ENCODE measurements at places on chromosomes 1 and 21. TPM values are rescaled to one million over a fixed set of nuclear protein-coding genes. Genes with fewer than 3 reads are reported as not detected.

The PDE4B gene
- 15.1 TPM for total RNA-seq

The MCOLN2 gene
- 10.3 TPM for total RNA-seq

The NADK gene
- 76.9 TPM for total RNA-seq

The FCGR2B gene
- 3.9 TPM for total RNA-seq

The S100A7A gene
- not detected for total RNA-seq

DNA sequence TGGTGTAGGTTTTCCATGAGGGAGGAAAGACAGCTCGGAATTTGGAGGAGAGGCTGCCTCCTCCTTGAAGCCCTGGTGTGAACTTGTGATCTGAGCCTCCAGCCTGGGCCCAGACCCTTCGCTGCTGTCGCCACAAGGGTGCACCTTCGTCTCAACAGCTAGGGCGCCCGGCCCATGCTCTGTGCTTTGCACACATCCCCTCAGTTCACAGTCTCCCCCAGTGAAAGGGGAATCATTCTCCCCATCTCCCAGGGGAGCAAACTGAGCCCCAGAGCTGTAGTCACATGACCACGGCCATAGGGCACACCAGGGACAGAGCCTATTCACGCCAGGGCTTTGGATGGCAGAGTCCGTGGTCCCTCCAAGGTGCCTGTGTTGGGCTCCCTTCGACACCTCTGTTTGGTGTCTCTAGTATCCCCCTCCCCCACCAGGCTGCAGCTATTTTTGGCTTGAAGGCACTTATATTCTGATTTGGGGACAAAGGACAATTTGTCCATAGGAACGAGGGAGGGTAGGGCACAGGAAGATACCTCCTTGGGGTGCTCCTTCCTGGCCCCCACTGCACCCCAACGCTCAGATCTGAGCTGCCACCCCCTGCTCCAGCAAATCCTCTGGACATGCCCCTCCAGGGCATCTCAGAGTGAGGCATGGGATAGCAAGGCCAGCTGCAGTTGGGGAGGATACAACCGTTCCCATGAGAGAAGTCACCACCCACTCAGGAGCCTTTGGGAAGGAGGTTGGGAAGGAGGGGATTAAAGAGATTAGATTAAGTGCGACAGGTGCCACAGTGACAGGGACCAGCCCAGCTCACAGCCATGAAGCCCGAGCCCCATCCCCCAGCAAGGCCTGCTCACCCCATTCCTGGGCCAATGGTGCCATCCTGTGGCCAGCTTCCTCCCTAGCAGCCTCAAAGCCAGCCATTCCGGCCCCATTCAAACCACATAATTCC, 15.7 kb downstream of the MATN1 start:
- no peaks in the 10 kb centered on the region for H3K27me3 ChIP-seq
- H3K36me3 ChIP-seq: no peaks in the 10 kb centered on the region
- DNase-seq: peak; percentile 75
- H3K4me3 ChIP-seq: no peak overlapping the region

DNA sequence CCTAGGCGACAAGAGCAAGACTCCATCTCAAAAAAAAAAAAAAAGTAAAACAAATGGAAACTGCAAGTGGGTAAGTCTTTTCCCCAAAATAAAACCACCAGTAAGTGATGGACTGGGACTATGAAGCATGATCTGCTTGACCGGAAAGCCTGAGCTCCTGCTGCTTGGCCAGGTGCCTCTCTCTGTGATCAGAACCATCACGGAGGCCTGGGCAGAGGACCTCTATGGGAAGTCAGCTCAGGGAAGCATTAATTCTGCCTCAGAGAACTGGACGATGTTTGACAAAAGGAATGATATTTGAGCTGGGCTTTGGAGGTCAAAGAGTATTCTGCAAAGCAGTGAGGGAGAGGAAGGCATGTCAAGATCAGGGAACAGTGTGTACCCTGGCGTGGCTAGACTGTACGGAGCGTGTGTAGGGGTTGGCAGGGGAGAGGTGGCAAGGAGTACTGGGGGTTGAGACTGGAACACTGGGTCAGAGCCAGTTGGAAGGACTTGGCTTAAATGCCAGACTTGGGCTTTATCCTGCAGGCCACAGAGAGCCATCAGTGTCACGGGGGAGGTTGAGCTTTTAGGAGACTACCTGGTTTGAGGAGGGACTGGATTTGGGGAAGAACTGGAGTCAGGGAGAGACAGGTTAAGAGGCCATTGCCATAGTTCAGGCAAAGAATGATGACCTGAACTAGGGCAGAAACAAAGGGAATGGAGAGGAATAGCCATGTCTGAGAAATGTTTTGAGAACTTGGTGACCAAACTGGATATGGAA, 16.4 kb downstream of the ATP1A2 start:
- H3K27ac ChIP-seq: no peak overlapping the region
- DNase-seq: no peak
- H3K36me3 ChIP-seq: no peaks in the 10 kb centered on the region
- no peak overlapping the region for H3K4me3 ChIP-seq

GRCh38 chr1:36351227-36351977, 28.0 kb upstream of the EVA1B start:
- H3K27me3 ChIP-seq: no peaks in the 10 kb centered on the region
- H3K36me3 ChIP-seq: no peaks in the 10 kb centered on the region
- peak overlapping the region; percentile 37 for H3K27ac ChIP-seq
- no peaks in the 10 kb centered on the region for H3K4me1 ChIP-seq
- H3K4me3 ChIP-seq: no peak overlapping the region
- no peak for DNase-seq

GRCh38 chr1:219276049-219276738, 102.5 kb downstream of the LYPLAL1 start:
- no peaks in the 10 kb centered on the region for H3K36me3 ChIP-seq
- no peak overlapping the region for H3K27ac ChIP-seq
- no peaks in the 10 kb centered on the region for H3K4me1 ChIP-seq
- no peaks in the 10 kb centered on the region for H3K27me3 ChIP-seq
- H3K4me3 ChIP-seq: no peak overlapping the region
- no peak for DNase-seq

- no peaks in the 10 kb centered on the region for H3K4me1 ChIP-seq
- no peak for DNase-seq
- no peaks in the 10 kb centered on the region for H3K27me3 ChIP-seq
- no peak overlapping the region for H3K27ac ChIP-seq
- no peak overlapping the region for H3K4me3 ChIP-seq
These were observed 8.7 kb downstream of the RGS18 start for GRCh38 chr1:192167011-192167410.
